Muscle of arm (tissue), 14 donors: ENCODE measurements at places on chromosomes 16 and 17. TPM values are rescaled to one million over a fixed set of nuclear protein-coding genes. Genes with fewer than 3 reads are reported as not detected.

Gene NLGN2
- polyA plus RNA-seq: 17.0 TPM

Gene TP53TG3B
- polyA plus RNA-seq: not detected

Gene TEKT1
- polyA plus RNA-seq: 0.09 TPM

Gene TBC1D3
- polyA plus RNA-seq: 0.36 TPM

Gene SYCE1L
- 3.7 TPM for polyA plus RNA-seq

Gene XYLT1
- polyA plus RNA-seq: 4.7 TPM

Gene ASPHD1
- polyA plus RNA-seq: 0.28 TPM

Gene KCNG4
- polyA plus RNA-seq: 0.05 TPM

Gene FKBP10
- not detected for polyA plus RNA-seq

Gene ZACN
- 3.3 TPM for polyA plus RNA-seq

Gene FGF11
- polyA plus RNA-seq: 15.9 TPM

Gene CHST6
- polyA plus RNA-seq: 3.0 TPM
